ENCODE measurements at places on chromosomes 2 and 18.

- DNase-seq = no peak
Measured at GRCh38 chr2:196169516-196169915, 1.9 kb downstream of the STK17B start.

- no peak for DNase-seq
Measured at GRCh38 chr2:15733867-15734673, 142.4 kb downstream of the DDX1 start.

DNA sequence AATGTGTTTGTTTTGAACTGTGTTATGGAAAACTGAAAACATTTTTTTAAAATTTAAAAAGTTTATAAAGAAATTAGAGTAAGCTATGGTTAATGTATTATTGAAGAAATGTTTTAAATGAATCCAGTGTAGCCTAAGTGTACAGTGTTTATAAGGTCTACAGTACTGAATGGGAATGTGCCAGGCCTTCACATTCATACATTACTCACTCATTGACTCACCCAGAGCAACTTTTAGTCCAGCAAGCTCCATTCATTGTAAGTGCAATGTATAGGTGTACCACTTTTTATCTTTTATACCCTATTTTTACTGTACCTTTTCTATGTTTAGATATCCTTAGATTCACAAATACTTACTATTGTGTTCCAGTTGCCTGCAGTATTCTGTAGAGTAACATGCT, 215.1 kb upstream of the THUMPD2 start:
- DNase-seq = no peak

- no peak for DNase-seq
Measured at GRCh38 chr2:177599139-177599688, 206.6 kb downstream of the AGPS start.

- DNase-seq = peak; percentile 78
Measured at GRCh38 chr2:134207589-134208209, 46.2 kb upstream of the MGAT5 start.

GRCh38 chr2:65602603-65603235, 170.3 kb upstream of the SPRED2 start:
- no peak for DNase-seq

DNA sequence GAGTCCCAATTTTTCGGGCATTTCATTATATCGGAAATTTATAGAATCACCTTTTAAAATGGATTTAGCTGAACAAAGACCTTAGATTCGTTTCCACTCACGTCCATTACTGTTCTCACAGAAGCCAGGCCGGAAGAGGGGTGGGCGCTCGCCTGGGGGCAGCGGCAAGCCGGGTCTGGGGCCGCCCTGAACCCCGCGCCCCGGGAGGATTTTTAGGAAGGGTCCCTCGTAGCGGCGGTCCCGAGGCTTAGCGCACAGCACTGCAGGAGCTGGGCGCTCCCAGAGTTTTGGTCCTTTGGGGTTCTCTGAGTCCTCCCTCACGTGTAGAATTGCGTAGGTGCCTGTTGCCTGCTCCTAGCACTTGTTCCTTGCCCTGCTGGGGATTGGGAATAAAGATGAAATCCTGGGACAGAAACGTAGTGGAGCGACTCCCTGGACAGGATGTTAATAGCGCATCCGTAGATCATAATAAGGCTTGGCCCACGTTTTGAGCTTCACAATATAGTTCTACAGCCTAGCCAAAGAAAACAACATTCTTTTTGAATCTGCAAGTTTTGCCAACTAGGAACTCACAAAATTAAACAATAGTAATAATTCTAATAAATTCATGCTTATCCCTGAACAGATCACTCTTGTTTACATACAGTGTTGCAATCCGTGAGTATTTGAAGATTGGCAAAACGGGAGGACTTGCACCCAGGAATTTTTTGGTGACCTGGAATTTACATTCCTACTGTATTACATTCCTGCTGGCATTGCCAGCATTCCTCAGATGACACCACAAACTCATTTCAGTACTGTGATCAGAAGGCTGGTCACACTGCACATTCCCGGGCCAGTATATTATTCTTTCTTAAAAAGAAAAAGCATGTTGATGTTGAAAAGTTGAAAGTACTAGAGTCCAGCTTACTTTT, 875 bp downstream of the C18orf63 start:
- no peak for DNase-seq

GRCh38 chr2:16277117-16277516, 336.8 kb downstream of the MYCN start:
- no peak for DNase-seq

GRCh38 chr2:189082376-189082975, 97.1 kb downstream of the COL5A2 start:
- DNase-seq = no peak

GRCh38 chr18:41938445-41938844, 16.6 kb upstream of the PIK3C3 start:
- DNase-seq = no peak

DNA sequence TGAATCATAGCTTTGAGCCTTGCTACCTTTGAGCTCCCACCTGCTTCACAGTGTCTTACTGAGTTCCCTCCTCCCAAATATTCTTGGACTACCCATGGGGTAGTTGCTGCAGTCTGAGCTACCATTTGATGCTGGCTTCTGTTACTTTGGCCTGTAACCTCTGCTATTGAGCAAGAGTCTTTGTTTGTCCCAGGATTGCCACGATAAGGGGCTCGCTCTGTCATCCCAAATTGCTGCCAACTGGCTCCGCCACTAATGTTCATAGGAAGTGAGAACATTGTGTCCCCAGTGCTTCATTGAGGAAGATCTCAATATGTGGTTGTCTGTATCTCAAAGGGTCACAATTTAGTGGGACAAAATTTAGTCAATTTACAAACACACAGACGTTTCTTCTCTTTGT, 103.8 kb downstream of the TRIM43 start:
- DNase-seq = no peak

GRCh38 chr18:55672574-55673361, 84.8 kb upstream of the TCF4 start:
- DNase-seq = no peak

DNA sequence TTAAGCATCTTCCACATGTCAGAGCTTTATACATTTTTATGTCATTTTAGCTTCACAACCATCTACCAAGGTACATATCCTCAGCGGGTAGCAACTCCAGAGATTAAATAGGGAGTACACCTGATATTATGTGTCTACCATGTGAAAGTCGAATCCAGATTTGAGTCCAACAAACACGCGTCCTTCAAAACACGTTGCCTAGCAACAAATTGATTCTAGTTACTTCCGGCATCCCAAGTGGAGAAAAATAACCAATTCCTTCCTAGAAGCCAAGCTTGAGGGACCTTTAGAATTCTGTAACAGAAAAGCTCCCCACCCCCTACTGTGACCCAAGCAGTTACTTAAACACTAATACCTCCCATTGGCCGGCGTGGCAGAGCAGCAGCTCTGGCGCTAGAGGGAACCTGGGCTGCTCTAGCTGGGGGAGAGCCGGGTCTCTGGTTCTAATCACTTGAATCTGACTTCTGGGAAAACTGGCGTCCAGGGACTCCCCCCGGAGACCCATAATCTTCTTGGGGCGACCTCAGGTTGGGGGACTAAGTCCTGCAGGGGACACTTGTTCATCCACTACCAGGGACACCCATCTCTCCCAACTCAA, at the start of gene ERICH2:
ERICH2 (plus strand) TSS at position 371 of the 598 bp plus-strand sequence. CDS start 304 bp downstream, outside the sequence.
- peak; percentile 67 for DNase-seq

GRCh38 chr2:230940471-230940815, 15.4 kb upstream of the GPR55 start:
- no peak for DNase-seq

DNA sequence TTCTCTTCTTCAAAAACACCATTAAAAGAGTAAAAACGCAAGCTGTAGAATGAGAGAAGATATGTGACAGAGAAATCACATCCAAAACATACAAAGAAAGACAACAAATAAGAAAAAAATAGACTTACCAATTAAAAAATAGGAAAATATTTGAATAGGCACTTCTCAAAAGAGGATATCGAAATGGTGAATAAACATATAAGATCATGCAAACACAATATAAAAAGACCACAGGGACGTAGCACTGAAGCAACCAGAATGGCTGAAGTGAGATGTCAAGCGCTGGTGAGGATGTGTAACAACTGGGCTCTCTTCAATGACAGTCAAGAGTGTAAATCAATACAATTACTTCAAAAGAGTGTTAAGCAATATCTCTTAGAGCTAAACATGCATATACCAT, 202.3 kb downstream of the ZBTB7C start:
- no peak for DNase-seq

GRCh38 chr2:164242409-164242808, 378.9 kb downstream of the GRB14 start:
- no peak for DNase-seq

- DNase-seq = no peak
Measured at GRCh38 chr2:177709986-177710401, 317.4 kb downstream of the AGPS start.

- no peak for DNase-seq
Measured at GRCh38 chr2:46328829-46329228, 31.6 kb downstream of the EPAS1 start.

DNA sequence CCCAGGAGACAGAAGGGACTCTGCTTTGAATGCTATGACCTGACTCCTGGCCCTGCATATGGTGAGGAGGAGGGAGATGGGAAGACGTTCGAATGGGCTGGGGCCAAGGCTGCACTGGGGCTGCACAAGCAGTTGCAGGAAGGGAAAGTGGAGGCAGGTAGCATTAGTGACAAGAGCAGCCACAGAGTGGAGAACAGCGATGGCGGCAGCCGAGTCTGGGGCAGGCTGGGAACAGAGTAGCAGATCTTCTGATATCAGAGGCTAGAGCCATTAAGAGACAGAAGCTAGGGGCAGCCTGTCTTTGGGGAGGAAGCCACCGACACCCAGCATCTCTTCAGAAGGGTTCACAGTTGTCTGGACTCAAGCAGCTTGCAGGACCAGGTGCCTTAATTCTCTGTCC, 50.1 kb downstream of the ST3GAL5 start:
- DNase-seq = no peak

DNA sequence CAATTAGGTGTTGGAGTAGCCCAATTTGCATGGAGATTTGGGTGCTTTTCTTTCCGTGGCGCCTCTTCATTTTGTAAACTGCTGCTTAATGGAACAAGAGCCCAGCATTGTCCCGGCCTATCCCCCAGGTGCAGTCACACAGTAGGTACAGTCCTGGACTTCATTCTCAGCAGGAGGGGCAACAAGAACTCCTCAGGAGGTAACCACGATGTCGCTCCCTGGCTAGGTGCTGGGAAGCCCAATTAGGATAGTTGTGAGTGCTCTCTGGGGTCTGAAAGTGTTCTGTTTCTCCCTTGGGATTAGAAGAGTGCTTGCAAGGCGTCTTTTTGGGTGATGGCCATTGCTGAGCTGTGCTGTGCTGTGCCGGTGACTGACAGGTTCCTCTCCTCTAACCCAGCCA, 53.8 kb downstream of the CABLES1 start:
- DNase-seq = no peak

DNA sequence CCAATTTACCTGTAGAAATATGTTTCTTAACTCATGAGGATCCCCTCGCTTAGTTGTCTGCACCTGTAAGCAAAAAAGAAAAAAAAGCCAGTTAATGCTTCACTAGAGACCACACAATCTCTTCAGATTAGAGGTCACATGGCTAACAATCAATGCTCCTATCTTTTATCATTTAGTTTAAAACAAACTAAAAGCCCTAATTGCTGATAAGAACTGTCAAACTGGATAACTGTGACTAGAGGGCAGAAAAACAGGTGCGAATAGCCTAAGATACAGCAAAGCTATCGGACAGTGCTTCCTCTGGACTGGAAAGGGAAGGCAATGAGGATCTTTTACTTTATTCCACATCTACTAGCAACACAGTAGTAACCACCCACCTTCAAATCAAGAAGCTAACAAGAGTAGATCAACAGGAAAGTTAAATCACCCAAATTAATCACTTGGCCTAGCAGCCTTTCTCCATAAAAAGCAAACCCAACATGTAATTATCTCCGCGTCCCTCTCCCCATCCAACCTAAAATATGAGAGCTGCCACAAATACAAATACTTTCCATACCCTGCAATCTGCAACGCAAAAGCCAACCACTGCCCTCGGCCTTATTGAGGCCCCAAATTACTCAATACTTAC, 734 bp downstream of the SLC25A12 start:
- DNase-seq = peak; percentile 33

GRCh38 chr2:218850796-218851195, 8.8 kb upstream of the WNT6 start:
- no peak for DNase-seq

- DNase-seq = no peak
Measured at GRCh38 chr2:167191588-167191987, 303.3 kb downstream of the XIRP2 start.

Measured in Kasumi-1 (cell line).